ENCODE measurements at places on chromosomes 7 and 10.

GRCh38 chr10:92173996-92174395 lies 116.9 kb downstream of the CPEB3 start:
- no peak for DNase-seq

- no peak for DNase-seq
These were observed 66.4 kb upstream of the ANK3 start for GRCh38 chr10:60456053-60456452.

DNA sequence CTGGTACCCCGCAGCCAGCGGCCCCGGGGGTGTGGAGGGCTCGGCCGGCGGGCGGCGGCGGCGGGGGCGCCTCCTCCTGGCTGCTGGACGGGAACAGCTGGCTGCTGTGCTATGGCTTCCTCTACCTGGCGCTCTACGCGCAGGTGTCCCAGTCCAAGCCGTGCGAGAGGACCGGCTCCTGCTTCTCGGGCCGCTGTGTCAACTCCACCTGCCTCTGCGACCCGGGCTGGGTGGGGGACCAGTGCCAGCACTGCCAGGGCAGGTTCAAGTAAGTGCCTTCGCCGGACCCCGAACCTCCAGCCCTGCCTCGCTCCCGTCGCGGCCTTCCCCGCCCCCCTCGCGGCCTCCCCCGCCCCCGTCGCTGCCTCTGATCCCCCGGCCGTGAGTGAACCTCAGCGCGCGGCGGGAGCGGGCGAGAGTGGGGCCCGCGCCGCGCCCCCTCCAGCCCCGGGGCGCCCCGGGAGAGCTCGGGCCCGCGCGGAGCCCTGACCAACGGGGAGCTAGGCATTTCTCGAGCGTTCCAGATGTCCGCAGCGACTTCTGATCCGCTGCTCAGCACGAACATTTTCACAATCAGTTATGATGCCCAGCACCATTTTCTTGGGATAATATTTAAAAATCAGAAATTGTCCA lies 727 bp downstream of the ATRNL1 start:
- no peak for DNase-seq

GRCh38 chr7:74230446-74231231 lies 20.8 kb downstream of the LAT2 start:
- no peak for DNase-seq

DNA sequence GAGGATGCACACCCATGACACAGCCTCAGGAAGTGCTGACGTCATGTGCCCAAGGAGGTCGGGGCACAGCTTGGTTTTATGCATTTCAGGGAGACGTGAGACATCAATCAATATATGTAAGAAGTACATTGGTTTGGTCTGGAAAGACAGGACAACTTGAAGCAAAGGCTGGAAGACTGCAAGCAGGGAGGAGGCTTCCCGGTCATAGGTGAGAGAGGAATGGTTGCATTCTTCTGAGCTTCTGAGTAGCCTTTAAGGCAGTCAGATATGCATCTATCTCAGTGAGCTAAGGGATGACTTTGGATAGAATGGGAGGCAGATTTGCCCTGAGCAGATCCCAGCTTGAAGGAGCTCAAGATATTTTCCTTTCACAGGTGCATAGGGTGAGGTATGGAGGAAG lies 349.5 kb downstream of the TYW1 start:
- DNase-seq, result no peak

GRCh38 chr10:92839191-92840085 lies 8.9 kb upstream of the EXOC6 start:
- DNase-seq, result no peak

DNA sequence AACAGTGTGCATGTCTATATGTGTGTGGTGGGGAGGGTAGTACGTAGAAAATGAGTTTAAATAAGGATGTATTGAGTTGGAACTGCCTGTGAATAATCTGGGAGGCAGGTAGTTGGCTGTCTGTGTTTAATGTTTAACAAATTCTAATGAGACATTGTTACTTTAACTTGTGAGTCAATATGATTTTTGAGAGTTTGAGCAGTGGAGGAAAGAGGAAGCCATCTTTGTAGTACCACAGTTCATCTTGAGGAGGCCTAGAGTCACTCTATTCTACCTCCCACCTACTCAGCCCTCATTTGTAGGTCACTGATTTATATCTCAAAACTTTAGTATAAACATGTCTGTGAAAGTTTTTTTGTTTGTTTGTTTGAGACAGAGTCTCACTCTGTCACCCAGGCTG lies 129.9 kb upstream of the ITGB1 start:
- no peak for DNase-seq

- no peak for DNase-seq
These were observed 68.9 kb downstream of the KLF6 start for GRCh38 chr10:3716093-3716492.

DNA sequence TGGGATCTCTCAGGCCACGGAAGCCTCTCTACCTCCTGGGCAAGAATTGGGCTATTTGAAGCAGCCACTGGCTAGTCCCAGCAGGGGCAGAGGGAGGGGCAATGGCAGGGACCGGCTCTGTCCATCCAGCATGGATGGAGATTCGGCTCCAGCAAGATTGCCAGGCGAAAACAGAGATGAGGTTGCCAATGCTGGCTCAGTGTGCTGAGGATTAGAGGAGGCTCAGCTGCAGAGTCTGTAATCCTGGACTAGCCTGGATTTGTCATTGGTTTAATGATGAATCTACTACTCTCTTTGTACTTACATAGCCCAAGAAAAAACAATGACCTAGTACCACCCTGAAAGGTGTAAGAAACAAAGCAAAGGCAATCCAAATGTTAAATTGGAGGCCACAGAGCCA lies 112.2 kb upstream of the PDCD4 start:
- no peak for DNase-seq

- no peak for DNase-seq
These were observed 55.8 kb downstream of the UNCX start for GRCh38 chr7:1288390-1288995.

DNA sequence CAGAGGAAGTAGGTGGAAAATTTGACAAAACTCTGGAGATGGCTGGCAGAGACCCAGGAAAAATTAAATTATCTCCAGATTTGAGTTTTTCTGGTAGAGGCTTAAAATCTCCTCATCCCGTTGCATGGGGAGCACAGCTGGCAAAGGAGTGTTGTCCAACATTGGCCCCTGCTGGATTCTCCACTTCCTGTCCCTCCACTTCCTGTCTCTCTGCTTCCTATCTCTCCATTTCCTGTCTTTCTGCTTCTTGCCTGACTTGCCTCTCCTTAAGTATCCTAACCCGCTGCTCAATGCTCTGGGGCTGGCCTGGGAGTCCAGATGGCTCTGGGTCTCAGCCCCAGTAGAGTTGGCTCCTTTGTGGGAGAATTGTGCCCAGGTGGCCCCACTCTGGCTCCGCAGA lies 65.8 kb upstream of the EMX2 start:
- no peak for DNase-seq

DNA sequence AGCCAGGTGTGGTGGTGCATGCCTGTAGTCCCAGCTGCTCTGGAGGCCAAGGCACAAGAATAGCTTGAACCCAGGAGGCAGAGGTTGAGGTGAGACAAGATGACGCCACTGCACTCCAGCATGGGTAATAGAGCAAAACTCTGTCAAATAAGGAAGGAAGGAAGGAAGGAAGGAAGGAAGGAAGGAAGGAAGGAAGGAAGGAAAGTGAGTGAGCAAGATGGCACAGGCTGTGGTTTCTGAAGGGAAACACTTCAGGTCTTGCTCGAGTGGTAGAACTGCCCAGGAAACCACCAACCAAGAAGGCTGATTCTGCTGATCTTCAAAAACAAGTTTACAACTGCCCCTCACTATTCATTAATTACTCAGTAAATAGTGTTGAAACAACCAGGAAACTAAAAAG lies 45.2 kb downstream of the EZH2 start:
- DNase-seq, result no peak

GRCh38 chr7:44603193-44603592 lies 3.2 kb upstream of the OGDH start:
- DNase-seq, result no peak

DNA sequence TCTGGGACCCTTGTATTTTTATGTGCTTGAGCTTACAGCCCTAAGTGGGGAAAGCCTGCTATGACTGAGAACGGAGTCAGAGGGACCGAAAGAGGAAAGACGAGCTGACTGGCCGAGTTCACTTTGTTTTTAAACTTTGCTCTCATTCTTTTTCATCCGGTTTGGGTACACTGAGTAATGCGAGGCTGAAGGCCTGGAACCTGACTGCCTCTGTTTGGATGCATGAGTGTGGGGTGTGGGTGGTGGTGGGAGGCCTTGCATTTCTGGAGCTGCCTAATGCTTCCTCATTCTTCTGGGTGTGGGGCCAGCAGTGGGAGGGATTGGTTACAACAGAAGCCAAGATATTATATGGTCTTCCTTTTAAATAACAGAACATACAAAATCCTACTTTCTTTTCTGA lies 155.5 kb downstream of the BUB3 start:
- no peak for DNase-seq

DNA sequence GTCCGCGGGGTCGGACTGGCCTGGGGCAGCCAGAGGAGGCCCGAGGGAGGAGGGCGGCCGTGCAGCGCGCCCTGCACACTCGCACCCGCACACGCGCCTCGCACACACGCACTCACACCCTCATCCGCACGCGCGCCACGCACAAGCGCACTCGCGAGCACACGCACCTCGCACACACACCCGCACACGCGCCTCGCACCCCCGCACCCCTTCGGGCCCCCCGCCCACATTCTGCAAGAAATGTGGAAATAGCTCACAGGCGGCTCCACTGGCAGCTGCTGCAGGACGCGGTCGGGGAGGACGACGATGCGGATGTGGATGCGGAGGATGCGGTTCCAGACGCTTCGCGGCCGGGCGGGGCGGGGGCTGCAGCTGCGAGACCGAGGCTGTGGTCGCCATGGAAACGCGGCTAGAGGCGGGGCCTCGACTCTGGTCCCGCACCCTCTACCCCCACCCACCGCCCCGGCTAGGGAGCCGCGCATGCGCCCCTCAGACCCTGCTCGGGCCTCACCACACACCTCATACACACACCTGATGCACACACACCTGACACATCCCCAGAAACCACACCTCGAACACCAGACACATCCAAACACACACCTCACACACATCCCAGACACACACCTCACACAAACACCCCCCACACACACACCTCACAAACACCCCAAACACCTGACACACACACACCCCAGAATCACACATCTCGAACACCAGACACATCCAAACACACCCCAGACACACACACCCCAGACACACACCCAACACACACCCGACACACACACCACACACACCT lies at the start of gene CALY:
Gene CALY, minus strand, starts transcription at position 320 of the 793 bp plus-strand sequence. CDS start 7,907 bp downstream, outside the sequence.
- DNase-seq, result no peak

DNA sequence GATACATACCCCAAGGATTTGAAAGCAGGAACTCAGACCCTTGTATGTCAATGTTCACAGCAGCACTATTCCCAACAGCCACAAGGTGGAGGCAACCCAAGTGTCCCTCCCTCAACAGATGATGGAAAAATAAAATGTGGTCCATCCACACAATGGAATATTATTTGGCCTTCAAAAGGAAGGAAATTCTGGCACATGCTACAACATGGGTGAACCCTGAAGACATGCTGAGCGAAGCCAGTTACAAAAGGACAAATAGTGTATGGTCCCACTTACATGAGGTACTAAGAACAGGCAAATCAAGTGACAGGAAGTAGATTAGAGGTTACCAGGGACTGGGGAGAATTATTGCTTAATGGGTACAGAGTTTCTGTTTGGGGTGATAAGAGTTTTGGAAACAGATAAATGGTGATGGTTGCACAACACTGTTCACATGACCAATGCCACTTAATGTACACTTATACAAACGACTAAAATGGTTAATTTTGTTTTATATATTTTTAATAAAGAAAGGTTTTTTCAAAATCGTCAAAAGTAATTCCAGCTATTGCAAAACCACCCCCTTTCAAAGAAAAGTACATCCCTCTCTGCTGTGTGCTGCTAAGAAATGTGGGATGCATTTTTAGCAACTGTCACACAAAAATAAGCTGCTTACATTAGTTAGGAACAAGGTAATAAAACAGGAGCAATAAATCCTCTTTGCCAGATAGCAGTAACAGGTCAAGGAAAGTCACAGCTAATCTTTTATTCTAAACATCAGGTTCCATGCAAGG lies 85.7 kb downstream of the GRB10 start:
- DNase-seq, result no peak

GRCh38 chr10:60291344-60291930 lies 98.2 kb downstream of the ANK3 start:
- DNase-seq, result no peak

DNA sequence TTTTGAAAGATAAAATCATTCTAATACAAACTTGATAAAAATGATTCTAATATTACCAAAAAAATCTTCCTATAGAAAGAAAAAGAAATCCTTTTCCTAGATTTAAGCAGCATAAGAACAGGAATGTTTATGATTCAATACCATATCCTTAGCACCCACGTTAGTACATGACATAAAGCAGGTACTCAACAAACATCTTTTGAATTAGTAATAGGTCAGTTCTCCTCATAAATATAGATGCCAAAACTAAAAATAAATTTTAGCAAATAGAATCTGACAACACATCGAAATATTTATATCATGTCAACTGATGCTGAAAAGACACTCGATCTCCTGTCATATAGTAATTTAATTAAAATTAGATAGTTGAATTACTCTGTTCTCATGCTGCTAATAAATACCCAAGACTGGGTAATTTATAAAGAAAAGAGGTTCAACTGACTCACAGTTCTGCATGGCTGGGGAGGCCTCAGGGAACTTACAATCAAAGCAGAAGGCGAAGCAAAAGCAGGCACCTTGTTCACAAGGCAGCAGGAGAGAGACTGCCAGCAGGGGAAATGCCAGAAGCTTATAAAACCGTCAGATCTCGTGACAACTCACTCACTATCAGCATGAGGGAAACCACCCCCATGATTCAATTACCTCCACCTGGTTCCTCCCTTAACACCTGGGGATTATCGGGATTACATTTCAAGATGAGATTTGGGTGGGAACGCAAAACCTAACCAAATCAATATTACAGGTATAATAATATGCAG lies 191.8 kb downstream of the HTR7 start:
- no peak for DNase-seq

DNA sequence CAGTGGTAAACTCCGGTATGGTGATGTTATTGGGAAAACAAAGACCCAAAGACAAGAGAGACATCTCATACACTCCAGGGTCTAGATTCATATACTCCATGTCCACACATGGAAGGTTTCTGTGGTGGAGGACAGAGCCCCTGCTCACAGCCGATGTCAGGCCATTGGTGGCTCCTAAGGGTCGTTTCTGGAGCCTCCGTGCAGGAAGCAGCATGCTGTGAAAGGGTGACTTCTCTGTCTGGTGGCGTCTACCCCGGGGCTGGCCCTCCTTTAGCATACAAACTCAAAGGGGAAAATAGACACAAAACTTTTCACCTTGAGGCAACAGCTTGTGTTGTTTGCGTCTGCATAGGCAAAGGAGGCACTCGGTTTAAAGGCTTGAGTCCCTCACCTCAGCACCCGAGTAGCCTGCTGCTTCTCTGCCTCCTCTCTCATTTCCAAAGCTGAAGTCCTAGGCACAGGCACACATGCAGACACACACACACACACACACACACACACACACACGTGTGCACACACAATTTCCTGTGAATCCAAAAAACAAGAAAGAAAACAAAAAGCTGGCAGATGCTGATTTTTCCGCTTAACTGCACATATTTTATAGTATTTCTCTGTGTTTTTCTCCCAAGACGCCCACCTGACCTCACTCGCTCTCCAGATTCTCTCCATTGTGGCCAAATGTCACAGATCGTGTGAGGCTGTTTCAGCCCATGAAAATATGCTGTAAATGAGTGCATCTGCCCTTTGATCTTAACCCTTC lies 601.4 kb upstream of the MGMT start:
- no peak for DNase-seq

Data from retinal pigment epithelial cell (primary cell).